ENCODE measurements at places on chromosomes 2 and 18.

DNA sequence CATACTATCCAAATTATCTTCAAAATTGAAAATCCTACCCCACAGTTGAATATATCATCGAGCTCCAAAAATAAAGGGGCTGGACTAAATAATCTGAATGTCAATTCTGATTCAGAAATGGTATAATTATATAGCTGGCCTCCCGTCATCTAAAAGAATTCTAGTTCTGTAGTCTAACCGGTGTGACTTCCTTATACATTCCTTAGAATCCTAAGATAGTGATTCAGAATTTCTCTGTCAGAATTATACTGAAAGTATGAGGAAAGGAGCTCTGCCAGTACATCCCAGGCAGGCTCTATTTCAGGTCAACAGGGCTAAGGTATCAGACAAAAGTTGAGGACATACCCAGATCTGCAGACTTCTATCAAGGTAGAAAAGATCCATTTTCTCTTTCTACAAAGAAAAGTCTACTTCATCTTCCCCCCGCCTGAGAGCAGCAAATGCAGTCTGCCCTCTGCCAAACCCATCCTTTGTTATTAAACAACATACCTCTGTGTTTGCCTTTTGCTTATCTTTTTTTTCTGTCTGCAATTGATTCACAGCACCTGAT is 128.5 kb downstream of the METTL4 start:
- DNase-seq = no peak

- DNase-seq = no peak
These were observed 90.3 kb downstream of the CLHC1 start for GRCh38 chr2:55141572-55142413.

GRCh38 chr2:183034806-183035205 is 3.5 kb downstream of the NCKAP1 start:
- DNase-seq = no peak

DNA sequence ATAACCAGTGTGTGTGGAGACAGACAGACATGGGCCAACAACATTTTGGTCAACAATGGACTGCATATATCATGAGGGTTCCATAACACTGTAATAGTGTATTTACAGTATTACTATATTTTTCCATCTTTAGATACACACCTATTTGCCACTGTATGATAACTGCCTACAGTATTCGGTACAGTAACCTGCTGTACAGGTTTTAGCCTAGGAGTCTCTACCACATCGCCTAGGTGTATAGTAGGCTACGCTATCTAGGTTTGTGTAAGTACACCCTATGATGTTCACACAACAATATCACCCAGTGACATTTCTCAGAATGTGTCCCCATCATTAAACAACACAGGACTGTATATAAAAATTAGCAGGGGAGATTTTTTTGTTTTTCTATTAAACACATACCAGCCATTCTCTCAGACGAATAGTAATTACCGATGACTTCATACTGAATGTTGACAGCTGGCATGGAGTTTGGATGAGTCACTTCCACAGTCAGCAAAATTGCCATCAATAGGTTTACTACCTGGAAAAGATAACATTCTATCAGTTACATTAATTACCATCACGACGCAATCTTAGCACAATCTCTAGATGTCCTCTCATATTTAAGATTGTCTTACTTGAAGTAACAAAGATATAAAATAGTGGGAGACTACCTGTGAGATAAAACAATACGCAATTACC is 10.8 kb downstream of the LAPTM4A start:
- DNase-seq = no peak

DNA sequence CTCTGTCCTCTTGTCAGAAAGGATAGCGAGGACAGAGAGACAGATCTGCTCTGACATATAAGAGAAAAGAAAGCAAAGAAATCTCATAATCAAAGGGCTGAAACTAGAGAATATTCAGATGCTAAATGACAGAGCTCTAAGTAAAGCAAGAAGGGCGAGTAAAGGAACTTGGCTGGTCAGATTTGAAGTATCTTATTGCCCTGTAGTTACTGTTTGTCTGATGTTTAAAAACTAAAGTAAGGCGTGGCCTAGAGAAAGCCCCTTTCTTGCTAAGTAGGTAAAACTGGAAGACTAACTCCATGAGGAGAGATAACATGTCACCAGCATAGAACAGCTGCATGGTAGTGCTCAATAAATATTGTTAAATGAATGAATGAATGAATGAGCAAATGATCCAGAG is 70.0 kb downstream of the CRACDL start:
- DNase-seq = no peak

- no peak for DNase-seq
These were observed 68.4 kb upstream of the ALPP start for GRCh38 chr2:232310121-232310520.

DNA sequence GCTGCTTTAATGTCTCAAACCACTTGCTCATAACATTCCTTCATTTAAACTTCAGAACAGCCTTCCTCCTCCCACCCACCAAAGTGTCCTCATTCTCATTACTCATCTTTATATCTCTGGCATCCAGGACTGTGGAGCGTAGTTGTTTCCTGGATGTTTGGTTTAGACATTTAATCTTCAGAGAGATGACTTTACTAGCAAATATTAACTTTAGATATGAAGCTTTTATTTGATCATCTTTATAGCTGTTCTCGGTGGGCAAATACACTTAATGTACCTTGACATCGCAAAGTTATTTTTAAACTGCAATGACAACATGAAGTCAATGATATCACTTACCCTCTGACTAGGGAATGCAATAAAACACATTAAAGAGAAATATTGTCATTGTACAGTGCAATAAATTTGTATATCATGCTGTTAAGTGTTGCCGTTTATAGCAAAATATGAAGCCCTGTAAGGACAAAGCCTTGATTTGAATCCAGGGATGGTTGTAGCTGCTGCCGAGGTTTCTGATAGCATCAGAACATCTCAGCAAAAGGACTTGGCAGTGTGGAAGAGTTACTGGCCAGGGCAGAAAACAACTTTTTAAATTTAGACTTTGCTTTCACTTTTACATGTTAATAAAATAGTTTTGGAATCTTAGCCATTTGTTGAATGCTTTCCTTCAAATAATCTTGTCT is 4.6 kb upstream of the LAMA3 start:
- no peak for DNase-seq

DNA sequence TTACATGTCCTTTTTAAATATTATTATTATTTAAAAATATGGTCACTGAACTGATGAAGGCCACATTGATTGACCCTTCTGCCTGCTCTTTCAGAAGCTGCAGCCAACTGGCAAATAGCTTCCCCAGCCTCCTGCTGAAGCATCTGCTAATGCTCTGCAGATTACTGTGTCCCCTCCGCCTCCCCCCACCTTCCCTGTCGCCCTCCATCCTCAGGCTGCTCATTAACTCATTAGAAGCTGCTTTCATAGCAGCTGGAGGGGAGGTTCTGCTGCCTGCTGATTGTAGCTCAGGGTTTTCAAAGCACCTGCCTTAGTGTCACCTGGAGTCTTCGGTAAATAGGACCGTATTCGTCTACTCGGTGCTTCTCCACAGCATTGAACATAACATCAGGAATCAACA is 24.8 kb upstream of the LMAN1 start:
- DNase-seq = no peak

DNA sequence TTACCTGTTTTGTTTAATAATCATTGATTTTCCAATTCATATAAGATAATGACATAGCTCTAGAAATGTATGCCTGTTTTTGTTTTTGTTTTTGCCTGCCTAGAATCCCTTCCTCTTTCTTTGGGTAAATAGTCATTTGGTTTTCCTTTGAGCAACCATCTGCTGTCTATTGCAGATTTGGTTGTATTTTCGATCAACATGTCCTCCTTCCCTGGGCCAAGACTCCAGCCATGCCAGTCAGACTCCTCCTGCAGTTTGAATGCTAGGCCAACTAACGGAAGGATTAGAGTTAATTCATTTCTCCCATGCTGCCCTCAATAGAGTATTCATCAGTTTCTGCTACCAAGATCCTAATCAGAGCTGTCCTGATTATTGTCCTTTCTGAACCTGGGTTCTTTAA is 67.1 kb downstream of the MAIP1 start:
- no peak for DNase-seq

DNA sequence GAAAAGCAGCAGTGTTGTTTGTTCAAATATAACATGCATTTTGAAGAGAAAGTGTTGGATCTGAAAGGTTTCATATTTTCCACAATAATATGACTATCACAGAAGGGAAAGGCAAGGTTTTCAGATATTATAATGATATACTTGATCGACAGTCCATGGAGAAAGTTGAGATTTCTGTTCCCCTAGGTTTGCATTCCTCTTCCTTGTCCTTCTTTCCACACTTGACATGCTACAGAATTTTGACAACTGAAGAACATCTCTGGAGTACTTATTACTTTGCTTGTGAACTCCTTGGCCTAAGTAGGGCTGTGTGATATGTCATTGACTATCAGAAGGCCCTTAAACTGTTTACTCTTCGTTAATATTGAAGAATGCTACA is 46.5 kb downstream of the TMEFF2 start:
- DNase-seq = no peak

DNA sequence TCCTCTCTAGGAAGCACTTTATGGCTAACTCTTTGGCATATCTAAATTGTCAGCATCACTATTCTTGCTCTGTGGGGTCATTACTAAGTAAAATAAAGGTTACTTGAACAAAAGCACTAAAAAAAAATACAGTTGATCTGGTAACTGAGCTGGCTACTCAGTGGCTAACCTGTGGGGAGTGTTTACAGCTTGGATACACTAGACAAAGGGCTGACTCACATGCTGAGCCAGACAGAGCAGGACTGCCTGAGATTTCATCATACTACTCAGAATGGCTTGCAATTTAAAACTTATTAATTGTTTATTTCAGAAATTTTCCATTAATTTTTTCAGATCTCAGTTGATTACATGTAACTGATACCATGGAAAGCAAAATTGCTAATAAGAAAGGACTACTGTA is 1690.4 kb upstream of the SLC39A10 start:
- DNase-seq = no peak

DNA sequence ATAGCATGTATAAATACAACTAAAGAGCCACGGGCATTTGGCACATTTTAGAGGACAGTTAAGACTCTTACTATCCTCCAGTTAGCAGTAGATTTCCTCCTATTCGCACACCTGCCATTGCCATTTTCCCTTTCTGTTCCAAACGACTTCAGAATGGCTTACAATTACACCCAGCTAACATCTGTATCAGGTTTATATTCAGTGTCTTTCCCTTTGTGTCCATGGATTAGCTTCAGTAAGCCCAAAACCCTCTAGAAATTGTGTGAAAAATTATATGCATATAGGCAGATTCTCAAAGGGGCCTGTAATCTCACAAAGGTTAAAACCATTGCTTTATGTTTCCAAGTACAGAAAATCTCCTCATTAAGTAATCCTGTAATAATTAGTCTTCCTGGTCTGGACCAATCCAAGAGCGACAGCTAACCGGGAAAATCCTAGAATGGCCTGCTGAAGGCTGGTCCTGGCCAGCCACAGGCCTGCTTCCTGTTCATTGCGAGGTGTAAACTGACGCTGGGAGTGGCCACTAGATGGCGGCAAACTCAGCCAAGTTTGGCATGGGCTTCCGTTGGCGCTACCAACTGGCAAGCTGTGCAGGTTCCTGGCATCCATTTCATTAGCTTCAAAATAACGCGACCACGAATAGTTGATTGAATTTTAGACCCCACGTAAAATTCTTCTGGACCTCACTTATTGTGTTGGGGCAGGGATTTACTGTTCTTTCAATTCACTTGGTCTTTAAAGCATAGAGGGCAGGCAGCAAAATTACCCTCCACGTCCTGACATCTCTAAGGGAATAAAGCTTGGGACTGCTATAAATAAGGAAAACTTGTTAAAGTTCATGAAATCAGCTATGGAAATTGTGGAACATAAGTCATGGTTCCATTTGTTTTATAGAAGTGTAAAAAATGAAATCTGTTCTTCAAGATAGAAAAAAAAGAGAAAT is 17.1 kb downstream of the ARHGAP25 start:
- DNase-seq = peak; percentile 45

DNA sequence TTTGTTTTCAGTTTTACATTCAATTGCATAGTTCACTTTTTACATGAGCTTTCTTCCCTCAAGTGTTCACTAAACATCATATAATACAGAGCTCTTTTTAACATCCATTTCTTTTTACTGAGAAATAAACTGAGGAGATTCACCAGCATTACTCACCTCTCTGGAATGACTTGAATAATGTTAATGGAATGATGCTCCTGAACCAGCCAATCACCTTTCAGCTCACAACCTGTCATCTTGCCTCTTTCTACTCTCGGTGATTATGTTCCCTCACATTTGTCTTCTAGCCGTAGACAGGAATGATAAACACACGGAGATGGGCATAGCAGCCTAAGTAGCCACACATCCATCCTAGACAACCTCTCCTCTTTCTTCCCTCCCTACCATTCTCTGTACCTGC is 301.7 kb downstream of the PAX3 start:
- no peak for DNase-seq

GRCh38 chr2:119158563-119159347 is at the start of gene C1QL2:
Gene C1QL2, minus strand, starts transcription at chr2:119158751. Its CDS starts 482 bp downstream, at chr2:119158269.
- peak; percentile 19 for DNase-seq

- no peak for DNase-seq
These were observed 198.4 kb downstream of the RBM43 start for GRCh38 chr2:151063271-151063670.

DNA sequence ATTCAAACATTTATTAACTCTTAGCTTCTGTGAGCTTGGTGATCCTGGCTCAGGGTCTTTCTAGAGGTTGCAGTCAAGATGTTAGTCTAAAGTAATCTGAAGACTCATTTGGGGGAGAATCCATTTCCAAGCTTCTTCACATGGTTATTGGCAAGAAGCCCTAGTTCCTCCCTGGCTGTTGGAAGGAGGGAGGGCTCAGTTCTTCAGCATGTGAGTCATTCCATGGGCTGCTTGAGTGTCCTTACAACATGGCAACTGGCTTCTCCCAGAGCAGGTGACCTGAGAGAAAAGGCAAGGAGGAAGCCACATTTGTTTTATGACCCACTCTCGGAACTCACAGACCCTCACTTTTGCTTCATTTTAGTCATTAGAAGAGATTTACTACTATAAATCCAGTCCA is 10.6 kb upstream of the C2orf74 start:
- DNase-seq = no peak

- no peak for DNase-seq
These were observed 218.5 kb downstream of the TPGS2 start for GRCh38 chr18:36610258-36610657.

DNA sequence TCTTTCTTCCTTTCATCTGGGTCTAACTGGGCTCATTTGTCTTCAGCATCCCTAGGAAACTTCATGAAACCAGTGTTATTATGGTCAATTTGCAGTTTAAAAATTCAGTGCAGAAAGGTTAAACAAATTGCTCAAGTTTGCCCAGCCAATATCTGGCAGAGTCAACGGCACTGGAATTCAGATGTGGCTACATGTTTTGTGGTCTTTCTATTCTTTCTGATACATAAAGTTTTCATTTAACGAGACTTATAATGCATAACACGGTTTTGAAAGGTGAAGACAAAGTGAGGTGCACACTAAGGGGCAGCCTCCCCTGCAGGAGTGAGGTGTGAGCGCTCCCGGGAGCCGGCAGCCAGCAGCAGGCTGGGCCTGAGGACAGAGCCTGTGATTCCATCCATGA is 164.6 kb downstream of the RTP5 start:
- no peak for DNase-seq

DNA sequence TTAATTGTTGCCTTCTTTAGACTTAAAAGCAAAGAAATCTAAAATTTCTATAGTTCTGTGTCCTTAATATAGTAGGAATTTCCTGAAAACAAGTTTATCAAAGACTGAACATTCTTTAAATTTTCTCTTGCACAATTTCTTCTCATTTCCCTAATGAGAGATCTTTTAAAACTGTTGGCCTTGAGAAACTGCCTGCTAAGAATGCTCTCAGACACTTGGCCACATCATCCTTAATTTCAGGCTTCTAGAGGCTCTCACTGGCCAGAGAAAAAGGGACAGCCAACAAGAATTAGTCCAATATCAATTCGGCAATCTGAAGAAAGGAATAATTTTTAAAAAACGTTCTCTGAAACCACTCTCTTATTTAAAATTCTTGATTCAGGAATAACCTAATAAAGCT is 167.0 kb upstream of the CREB1 start:
- no peak for DNase-seq
